ENCODE measurements at places on chromosomes 2 and 18.

DNA sequence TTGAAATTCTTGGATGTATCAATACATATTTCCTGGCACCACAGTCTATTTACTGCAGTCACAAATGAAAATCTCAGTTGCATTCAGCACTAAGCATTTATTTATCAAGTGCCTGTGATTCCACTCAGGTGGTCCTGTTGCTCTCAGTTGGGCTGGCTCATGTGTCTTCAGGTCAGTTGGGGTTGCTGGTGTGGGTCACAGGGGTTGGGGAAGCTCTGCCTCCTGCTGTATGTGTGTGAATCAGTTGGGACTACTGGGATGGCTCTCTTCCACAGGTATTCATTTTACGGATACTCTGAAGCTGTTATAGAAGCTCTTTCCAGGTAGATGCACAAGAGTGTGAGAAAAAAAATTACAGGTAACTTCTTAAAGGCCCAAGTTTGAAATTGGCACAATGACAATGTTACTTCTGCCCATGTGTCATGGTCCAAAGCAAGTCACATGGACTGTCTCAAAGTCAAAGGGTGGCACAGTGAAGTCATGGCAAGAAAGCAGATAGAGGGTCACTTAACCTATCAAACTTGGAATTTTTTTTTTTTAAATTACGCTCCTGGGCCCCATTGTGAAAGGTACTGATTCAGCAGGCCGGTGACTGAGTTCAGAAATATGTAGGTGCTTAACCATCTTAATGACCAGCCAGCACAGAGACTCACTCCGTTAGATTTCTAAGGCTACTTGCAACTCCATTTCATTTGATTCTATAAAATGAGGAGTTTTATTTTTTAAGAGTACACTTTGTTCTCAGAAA is 249.2 kb upstream of the GCFC2 start:
- DNase-seq = no peak

DNA sequence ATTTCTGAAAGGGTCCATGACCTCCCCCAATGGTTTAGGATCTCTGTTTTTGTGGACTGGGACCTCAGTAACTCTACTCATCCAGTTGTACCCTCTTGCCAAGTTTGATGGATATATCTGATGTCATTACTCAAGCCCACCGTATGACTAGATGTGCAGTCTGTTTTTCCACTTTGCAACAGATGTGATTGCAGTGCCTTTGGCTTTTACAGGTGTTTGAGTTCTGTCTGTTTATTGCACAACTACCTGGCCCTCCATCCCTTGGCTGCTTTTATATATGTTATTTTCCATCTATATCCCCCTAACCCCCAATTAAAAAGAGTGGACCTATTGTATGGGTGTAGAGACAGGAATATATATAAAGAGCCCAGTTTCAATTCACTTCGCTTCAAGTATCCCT is 10.8 kb downstream of the NCOA1 start:
- no peak for DNase-seq

GRCh38 chr18:48734460-48734859 is 195.6 kb downstream of the CTIF start:
- no peak for DNase-seq

DNA sequence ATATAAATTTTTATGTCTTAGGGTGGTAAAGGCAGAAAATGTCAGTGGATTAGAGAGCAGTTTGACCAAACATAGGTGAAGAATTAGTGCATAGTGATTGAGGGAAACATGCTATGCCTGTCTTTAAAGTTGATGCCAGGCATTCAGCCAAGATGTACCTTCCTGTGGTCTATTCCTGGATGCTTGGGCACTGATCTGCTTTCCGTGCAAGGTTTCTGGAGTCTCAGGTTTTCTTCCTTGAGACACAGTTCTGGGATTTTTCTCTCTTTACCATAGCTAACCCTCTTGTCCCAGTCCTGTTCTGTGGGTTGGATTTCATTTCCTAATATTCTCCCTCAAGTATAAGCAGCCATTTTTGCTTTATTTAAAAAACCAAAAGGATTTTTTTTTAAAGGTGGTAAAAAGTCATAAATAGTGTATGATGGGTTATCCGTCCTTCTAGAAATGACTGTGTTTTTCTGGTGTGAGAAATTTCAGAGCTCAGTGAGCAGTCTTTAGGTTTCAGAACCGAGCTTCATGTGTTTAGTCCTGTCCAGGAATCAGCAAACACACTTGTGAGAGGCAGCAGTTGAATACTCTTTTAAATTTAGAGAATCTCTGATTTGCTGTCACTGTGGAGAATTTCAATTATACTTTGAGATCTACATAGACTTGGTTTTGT is 43.0 kb upstream of the CYBRD1 start:
- DNase-seq = no peak

- DNase-seq = no peak
Measured at GRCh38 chr18:42534313-42534712, 579.3 kb downstream of the PIK3C3 start.

GRCh38 chr2:221999717-222000116 is 299.1 kb downstream of the PAX3 start:
- peak; percentile 18 for DNase-seq

GRCh38 chr2:31294196-31294595 is 60.2 kb downstream of the EHD3 start:
- DNase-seq = no peak

GRCh38 chr2:233772153-233772552 is 6.0 kb upstream of the MROH2A start:
- DNase-seq = no peak

DNA sequence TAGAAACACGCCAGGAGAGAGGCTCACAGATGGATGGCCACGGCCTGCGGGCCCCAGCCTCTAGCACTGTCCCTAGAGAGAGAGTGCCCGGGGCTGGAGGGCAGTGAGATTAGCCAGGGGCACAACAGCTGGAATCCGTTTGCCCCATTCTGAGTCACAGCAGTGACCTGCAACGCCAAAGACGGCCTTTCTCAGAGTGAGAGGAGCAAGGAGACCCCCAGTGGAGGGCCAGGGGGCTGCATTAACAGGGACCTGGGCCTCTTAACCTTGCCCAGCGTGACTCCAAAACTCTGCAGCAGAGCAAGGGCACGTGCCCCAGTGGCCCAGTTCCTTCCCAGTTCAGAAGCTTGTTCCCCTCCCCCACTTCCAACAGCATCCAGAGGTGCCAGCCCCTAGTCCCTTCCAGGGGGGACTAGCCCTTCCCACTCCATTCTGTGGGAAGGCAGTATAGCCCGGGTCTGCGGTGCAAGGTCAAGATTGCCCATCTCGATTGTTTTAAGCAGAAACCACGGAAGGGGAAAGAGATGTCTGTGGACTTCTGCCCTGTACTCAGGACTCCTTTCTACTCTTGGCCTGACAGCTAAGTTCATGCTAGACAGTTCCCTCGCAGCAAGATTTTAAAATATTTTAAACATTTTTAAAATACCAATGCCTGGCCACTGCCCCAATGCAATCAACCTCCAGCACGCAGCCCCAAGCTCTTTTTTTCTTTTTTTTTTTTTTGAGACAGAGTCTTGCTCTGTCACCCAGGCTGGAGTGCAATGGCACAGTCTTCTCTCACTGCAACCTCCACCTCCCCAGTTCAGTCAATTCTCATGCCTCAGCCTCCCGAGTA is 50.9 kb upstream of the BIN1 start:
- no peak for DNase-seq
